ENCODE measurements at places on chromosomes 7 and 10.

DNA sequence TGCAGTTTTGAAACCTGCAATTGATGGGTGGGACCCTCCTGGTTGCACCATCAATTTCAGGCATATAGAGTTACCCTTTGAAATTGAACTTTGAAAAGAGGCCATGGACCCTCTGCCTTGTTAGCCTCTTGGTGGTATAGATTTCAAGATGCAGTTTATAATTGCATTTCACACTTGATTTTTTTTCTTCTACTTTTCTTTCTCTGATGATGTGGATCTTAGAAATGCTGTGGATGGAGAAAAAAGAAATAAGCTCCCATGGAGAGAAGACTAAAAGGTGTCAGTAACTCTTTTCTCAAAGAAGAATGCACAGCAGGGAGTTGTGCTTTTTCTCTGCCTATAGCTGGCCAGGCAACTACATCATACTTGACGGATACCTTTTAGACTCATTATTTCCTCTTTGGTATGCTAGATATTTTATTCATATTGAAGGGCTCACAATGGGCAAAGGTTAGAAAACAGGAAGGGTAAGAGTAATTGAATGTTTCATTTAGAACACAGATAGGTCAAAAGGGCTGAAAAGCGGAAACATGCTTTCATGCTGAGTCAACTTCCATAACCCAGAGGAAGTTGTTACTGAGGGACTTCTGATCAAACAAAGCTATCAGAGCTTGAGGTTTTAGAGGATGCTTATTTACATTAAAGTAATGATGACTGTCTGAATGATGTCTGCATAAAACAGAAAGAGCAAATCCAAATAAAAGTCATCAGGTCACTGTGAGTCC, 773.2 kb upstream of the LRRN3 start:
- no peak for DNase-seq

DNA sequence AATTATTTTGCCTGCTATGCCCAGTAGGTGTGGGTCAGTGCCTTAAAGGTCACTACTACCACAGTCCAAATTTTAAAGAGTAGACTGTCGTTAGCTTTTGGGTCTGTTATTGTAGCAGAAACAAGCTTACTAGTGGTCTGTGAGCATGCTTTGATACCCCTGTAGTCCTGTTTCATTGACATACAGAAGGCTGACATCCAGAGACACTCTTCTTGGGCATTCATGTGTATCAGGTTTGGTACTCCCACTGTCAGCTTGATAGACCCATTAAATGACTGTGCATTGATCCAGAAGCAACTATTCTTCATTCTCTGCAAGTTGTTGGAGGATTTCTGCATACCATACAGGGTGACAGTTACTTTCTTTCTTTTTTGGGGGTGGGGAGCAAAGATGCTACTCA, 884.4 kb upstream of the CELF2 start:
- DNase-seq, result no peak

DNA sequence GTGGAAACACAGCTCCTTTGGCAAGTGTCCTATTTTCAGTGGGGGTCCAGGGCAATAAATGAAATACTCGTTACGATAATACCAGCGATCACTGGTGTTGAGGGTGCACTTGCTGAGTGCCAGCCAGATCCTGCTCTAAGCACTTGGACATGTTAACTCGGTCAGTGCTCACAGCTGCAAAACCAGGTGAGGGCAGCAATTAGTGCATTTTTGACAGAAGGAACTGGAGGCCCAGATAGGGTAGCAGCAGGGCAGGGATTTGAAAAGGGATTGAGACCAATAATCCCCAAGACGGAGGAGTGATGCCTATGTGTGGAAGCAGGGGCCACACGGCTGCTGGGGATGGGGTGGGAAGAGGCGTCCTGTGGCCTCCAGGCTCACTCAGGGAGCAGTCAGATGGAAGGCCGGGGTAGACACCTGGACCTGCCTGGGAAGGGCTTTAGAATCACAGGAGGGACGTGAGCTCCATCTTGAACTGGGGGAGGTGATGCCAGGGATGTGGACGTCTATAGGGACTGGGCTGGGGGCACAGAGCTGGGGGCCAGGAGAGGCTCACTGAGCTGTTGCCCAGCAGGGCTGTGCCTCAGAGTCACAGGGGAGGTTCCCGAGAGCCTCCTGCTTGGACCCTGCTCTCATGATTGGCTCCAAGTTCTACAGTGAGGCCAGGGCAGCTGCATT, 14.3 kb downstream of the PTPRE start:
- no peak for DNase-seq

- DNase-seq, result no peak
Measured at GRCh38 chr10:112570585-112570984, 123.6 kb downstream of the VTI1A start.

DNA sequence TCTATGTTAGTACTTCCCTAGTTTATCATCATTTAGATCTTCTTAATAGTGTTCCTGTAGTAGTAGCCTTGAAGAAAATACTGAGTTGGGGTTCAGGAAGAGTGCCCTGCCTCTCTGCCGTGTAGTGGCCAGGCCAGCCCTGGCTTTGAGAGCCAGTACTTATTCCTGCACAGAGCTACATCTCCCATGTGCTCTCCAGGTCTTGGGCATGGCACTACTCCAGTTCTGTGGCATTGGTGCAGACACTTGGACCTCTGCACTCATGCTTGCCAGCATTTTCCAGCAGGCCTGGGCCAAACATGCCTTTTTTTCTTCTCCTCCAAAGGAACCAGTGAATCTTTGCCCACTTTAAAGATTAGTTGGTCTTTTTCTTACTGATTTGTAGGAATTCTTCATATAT, 5.3 kb downstream of the GNG11 start:
- DNase-seq, result no peak

DNA sequence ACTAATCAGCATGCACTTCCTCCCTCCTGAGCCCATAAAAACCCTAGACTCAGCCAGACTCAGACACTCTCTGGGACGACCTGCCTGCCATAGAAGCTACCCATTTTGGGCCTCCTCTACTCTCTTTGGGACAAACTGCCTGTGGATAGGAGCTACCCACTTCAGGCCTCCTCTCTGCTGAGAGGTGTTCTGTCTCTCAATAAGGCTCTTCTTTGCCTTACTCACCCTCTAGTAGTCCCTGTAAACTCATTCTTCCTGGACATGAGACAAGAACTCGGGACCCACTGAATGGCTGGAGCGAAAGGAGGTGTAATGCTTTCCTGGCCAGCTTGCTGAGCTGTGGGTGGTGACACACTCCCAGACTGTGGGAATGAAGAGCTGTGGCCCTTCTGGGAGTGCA, 424.8 kb upstream of the FZD8 start:
- no peak for DNase-seq

GRCh38 chr7:35366167-35367155, 112.6 kb upstream of the TBX20 start:
- DNase-seq, result no peak

DNA sequence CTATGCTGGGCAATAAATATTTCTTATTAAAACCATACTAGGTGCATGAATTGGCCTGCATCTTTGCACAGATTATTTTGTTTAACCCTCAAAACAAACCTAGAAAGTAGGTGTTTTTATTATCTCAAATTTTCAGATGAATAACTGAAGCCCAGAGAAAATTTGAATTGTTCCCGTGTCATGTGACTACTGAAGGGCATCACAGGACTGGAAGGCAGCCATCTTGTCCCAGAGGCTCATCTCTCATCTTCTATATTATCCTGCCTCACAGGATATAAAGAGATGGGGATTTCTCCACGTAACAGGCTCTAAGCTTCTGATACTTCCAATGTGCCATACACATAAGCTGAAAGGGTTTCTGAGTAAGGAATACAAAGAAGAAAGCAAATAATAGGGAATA, 84.0 kb upstream of the ODAD2 start:
- DNase-seq, result no peak

DNA sequence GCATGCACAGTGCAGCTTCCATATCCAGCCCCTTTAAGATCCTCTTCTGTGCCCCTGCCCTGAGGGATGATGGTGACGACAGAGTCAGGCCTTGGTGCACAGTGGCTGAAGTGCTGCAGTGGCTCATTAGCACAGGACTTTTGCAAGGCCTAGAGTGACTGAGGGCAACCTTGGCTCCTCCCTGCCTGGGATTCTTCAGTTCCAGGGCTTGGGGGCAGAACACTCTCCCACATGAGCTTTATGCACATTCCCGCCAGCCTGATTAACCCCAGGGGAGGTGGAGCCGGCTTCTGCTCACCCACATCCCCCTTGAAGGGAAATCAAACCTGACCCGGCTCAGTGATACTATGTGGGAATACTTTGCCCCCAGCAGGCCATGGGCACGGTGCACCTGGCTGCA, 253.4 kb downstream of the GALNT17 start:
- no peak for DNase-seq

DNA sequence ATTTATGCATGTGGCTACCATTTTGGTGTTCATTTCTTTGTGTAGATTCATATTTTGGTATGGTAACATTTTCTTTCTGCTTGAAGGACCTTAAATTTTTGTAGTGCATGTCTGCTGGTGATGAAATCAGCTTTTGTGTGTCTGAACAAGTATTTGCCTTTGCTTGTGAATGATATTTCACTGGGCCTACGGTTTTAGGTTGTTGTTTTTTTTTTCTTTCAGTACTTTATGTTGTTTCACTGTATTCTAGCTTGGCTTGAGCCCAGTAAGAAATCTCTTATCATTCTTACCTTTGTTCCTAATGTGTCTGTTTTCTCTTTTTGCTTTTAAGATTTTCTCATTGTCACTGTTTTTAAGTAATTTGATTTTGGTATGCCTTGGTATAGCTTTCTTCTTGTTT, 31.9 kb downstream of the SAMD8 start:
- DNase-seq, result no peak

- no peak for DNase-seq
Measured at GRCh38 chr10:43049081-43049551, 27.8 kb upstream of the RET start.

- no peak for DNase-seq
Measured at GRCh38 chr10:44205067-44205466, 179.8 kb downstream of the CXCL12 start.

DNA sequence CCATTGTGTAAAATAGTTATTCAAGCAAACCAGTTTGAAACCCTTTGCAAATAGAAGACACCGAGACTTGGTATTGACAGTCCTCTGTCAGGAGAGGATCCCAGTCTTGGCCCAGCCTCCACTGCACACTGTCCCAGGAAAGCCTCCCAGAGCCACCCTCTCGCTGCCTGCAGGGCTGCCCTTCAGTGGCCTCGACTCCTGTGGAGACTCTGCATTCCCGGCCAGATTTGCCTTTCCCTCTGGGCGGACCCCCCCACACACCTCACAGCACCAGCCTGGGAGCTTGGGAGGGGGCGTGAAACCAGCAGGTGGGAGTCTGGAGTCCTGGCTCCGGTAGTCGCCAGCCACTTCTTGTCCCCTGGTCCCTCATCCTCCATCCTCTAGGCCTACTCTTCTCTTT, 48.7 kb downstream of the GRK5 start:
- no peak for DNase-seq

GRCh38 chr7:26349005-26349915, 57.6 kb downstream of the SNX10 start:
- DNase-seq, result no peak

DNA sequence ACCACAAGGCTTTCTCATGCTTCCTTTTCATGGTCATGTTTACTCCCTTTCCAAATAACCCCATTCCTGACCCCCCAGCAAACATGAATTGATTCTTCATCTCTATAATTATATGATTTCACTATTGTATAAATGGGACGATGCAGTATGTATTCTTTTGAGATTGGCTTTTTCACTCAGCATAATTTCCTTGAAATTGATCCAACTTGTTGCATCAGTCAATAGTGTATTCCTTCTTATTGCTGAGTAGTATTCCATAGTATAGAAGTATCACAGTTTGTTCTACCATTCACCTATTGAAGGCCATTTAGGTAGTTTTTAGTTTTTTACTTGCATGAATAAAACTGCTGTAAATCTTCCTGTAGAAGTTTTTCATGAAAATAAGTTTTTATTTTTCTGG, 264.7 kb downstream of the BAMBI start:
- no peak for DNase-seq

GRCh38 chr7:127066974-127067373, 185.8 kb downstream of the GRM8 start:
- no peak for DNase-seq

GRCh38 chr10:2980116-2980515, 87.2 kb upstream of the PFKP start:
- no peak for DNase-seq

DNA sequence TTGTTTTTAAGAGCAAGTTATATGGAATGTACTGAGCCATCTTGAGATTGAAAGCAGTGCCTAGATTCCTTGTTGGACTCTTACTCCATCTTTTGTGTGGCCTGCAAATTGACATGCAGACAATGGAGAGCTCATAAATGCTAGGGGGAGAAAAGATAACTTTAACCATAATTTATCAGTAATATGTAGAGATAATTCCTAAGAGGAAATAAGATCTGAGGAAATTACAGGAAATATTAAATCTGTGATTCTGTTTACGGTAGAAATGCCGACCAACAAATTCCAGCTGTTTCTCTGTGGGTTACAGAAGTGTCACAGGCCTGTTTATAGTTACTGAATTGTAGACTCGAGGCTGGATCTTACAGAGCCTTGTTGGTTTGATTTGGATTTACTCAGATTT, 348.0 kb downstream of the SUGCT start:
- no peak for DNase-seq

DNA sequence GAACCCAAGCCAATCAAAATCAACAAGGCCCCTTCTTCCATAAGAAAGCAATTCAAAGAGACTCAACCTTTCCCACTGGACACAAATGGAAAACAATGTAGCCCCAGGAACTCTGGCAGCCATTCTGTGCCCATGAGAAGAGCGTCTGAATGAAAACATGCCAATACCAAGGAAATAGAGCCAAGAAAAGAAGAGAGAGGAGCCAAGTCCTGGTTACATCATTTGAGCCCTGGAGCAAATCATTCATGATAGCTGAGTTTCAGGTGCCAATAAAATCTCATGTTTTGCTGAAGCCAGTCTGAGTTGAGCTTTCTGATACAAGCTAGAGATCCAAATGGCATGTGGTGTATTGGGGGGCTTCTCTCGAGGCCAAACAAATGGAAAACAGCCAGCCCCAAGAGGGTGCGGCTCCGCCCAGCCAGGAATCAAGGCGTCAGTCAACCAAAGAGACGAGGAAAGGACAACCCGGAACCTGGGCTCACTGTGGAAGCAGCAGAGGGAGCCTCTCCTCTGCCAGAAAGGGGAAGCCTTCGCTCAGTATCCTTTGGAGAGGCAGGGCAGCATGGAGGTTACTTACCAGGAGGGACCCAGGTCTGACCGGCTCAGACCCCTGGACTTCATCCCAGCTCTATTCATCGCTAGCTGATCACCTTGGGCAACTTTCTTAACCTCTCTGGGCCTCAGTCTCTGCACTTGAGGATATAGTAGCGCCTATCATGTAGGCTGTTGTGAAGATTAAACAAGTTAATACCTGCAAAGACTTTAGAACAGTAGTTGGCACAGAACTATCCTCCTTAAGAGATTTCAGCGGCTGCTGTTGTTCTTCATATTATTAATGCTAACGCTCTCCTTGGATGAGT, 61.8 kb downstream of the OAT start:
- DNase-seq, result no peak

DNA sequence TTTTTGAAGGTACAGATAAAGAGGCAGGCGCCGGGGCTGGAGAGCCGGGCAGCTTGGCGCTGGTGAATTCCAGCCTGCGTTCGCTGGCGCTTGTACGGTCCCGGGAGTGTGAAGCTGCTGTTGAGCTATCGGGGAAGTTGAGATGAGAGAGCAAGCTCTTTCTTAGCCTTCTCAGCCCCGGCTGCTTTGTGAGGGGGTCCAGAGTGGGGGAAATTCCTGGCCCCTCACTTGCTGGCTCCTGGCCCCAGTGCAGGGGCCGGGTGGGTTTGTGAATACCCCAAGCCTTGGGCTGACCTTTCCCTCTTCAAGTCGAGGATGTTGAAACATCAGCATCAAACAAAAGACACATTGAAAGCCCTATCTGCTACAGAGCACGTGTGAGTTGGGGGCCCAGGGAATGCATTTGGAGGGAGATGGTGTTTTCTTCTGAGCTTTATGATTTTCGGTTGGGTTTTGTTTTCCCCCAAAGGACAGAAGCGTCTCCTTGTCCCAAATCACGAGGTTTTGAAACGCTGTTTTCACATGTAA, 2.7 kb downstream of the ZMIZ1 start:
- no peak for DNase-seq

All from effector memory CD8-positive, alpha-beta T cell (primary cell).